Stimulated activated CD4-positive, alpha-beta T cell treated with anti-CD3 and anti-CD28 coated beads, TNF-alpha, amount 100 ng/mL, for 1 hour (primary cell): ENCODE measurements at places on chromosomes 12 and 14.

GRCh38 chr12:117046011-117046369 is 53.2 kb downstream of the TESC start:
- DNase-seq: no peak

DNA sequence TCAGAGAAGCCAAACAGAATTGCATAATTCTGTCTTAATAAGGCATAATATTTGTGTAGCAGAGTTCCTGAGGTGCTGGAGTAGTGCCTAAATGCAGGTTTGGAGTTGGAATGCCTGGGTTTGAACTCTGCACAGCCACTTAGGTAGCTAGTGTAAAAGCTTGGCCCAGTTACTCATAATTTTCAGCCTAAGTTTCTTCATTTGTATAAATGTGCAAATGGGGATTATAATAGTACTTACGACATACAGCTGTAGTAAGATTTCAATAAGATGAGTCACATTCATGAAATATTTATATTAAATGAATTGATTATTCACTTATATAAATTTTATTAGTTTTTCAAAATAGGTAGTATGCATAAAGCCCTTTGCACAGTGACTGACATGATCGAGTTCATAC is 175.8 kb downstream of the DERA start:
- DNase-seq: no peak

DNA sequence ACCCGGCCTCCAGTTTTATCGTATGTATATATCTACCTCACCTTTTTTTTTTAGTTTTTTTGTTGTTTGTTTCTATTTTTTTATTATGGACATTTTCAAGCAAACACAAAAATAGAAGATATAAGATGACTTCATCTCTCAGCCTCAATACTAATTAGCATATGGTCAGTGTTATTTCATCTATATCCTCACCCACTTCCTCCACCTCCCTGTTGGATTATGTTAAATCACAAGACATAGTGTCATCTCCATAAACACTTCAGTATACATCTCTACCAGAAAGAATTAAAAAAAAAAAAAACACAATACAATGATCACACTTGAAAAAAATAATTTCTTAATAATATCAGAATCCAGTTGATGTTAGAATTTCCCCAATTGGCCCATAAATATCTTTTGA is 34.9 kb downstream of the RAB35 start:
- no peak for DNase-seq

GRCh38 chr14:103122947-103123633 is at the start of gene TNFAIP2:
TSS of gene TNFAIP2 (plus strand) at chr14:103123461. CDS start at chr14:103126458, 2,997 bp downstream.
- no peak for DNase-seq

GRCh38 chr12:45257185-45257930 is 41.5 kb downstream of the ANO6 start:
- DNase-seq: no peak
